ENCODE measurements at places on chromosomes 5 and 9.

GRCh38 chr5:171893290-171893886 is 107.8 kb downstream of the SMIM23 start:
- DNase-seq, result no peak

DNA sequence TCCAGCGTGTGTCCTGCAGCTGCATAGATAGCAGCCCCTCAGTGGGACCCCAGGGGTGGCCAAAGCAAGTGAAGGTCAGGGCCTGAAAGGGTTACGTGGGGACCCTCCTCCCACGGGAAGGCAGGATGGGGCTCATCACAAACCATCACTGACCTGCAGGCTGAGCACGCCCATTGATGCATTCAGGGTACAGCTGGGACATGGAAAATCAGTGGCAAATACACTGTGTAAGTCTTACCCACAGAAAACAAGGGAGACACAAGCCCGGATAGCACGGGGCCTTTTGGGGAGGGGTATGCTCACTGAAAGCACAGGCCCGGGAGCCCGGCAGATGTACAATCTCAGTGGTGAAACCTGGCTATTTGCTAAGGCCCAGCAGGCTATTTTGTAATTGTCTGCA is 49.1 kb downstream of the SEMA4D start:
- DNase-seq, result no peak

DNA sequence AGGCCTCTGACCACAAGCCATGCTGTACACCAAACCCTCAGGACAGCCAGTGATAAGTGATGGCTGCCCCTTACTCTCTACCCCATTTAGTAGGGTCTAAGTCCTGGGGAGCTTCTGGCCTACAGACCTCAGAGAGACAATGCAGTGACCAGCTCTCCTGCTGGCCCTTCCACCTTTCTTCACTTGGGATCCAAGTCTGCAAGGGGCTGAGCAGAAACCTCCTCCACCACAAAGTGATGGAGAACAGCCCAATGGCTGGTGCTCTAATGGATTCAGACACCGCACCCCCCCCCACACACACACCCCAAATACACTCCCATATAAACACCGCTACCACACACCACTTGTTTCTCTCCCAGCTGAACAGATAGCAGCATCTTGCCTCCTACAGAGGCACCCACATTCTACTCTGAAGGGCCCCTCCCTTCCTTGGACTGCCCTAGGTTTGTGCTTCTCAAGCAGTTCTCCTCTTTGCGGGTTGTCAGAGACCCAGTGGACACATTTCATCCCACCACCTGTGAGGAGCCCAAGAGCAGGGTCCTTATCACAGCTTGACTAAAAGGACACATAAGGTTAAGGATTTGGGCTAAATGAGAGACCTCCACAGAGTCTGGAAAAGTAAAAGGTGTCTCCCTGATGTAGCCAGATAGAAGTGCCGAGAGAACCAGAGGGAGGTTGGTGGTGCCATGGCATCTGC is 1.3 kb upstream of the PDLIM4 start:
- no peak for DNase-seq

DNA sequence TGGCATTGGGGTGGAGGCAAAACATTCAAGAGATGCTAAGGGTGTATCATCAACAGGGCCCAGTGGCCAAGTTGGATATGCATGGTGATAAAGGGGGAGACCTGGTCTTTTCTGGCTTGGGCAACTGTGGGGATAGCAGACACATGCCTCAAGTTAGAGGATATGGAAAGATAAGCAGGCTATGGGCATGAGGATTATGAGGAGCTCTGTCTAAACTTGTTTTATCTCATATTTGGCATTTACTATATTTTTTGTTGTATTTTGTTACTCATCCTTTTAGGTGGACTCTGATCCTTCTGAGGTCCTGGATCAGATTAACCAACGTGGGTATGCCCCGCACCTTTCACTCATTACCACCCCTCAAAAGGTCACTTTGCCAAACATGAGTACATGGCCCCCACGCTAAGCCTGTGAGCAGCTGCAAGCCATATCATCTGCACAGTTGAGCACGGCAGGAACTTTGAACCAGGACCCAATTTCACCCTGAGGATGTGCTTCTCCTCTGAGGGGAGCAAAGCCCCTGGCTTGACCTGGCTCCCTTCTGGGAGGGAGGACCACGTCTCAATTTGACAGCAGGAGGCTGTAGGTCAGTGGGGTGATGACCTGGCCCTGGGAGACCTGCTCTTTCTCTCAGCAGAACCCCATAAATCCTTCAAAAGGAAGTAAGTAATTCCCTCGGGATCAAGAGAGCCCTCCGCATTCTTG is 71.1 kb upstream of the CD180 start:
- DNase-seq, result no peak

- DNase-seq, result no peak
Observed at GRCh38 chr5:73482383-73483136, 15.7 kb upstream of the BTF3 start.

- no peak for DNase-seq
Observed at GRCh38 chr5:55836191-55836590, 15.0 kb upstream of the IL31RA start.

DNA sequence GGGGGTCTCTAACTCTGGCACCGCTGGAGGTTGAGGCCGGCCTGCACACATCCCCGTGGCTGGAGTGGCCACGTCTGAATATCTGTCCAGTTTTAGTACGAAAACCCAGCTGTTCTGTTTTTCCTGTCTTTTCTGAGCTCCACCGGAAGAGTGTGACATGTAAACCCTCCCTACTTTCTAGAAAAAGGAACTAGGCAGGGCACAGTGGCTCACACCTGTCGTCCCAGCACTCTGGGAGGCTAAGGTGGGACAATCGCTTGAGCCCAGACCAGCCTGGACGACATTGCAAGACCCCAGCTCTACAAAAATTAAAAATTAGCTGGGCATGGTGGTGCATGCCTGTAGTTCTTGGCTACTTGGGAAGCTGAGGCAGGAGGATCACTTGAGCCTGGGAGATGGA is 8.2 kb upstream of the PHYKPL start:
- DNase-seq, result no peak

GRCh38 chr9:126002476-126003350 is 255.5 kb downstream of the PBX3 start:
- no peak for DNase-seq

DNA sequence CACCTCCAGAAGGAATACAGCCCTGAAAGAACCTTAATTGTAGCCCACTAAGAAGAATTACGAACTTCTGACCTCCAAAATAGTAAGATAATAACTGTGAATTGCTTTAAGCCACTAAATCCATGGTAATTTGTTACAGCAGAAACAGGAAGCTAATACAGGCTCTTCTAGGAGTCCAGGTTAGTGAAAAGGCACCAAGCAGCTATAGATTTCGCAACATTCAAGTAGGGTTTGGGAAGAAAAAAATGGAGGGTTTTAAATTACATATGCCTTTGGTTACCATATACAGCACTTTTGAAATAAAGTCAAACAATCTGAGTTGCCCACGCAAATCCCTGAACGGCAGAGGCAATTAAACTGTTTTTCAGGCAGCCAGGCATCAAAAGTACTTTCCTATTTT is 1.7 kb upstream of the ACTL7A start:
- DNase-seq, result no peak

DNA sequence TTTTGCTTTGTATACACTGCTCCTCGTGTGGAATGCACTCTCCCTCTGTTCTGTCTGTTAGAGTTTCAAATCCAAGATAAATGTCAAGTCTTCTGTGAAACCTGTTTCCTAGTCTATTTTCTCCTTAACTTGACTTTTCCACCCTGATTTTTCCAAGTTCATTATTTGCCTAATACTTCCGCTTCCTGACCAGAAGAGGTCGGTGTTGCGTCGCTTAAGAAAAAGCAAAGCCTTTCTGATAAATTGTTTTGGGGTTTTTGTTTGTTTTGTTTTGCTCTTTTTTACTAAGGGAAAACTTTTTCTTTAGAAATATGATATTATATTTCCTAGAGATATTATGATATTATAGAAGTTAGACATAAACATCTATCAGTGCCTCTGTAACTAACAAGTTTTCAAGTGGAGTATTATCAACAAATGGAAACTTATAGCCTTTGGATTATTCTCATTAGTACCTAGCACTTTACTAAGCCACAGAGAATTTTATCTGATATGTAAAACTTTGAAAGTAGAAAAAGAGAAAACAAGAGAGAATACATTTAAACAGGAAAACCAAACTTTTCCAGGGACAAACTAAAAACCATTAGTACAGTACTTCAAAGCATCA is 55.8 kb downstream of the PHAX start:
- no peak for DNase-seq

DNA sequence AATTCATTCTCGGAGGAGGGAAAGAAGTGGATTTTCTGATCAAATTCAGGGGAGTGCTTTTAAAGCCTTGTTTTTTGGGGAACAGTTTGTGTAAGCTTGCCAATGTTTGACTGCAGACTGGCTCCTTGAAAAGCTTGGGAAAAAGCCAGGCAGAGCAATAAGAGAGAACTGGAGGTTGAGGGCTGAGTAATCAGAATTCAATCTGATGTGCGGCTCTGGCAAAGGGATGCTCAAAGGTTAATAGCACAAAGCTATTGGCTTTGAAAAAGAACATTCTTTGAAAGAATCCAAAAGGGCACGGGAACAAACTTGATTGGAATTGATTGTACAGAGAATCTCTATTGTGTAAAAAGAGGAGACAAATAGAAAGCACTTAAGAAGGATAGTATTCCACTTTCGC is 279.3 kb downstream of the YTHDC2 start:
- DNase-seq, result no peak

All from activated T-cell treated with anti-CD3 and anti-CD28 coated beads for 1 hour (primary cell).